DMS 273 treated with DMSO at 0.1 percent for 48 hours (cell line): ENCODE measurements at places on chromosomes 3 and 15.

DNA sequence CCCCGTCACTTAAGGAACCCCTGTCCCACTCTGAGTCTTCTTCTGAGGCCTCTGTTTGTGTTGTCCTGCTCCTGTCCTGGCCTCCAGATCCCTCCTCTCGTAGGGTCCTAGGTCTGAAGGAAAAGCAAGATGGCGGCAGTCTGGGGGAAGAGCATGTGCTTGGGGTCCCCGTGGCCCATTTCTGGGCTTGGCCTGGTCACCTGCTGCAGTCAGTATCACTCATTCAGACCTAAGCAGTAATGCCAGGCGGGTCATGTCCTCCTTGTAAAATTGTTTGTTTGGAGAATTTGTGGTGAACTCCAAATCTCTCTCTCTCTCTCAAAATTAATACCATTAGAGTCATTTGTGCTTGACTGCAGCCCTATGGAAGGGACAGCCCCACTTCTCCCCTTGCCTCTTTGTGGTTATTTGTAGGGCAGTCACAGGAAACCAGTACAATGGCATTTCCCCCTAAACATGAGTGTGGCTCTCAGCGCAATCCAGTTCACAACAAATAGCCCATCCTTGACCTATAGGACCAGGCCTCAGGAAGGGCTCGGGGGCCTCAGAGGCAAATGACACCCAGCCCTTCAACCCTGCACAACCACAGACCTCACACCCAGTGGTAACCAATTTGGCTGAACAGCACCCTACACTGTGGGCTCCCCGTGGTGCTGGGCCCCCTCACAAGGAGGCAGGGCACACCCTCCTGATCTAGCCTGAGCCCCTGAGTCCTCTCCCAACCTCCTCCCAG, 173.5 kb downstream of the OR4M2 start:
- no peak for DNase-seq

DNA sequence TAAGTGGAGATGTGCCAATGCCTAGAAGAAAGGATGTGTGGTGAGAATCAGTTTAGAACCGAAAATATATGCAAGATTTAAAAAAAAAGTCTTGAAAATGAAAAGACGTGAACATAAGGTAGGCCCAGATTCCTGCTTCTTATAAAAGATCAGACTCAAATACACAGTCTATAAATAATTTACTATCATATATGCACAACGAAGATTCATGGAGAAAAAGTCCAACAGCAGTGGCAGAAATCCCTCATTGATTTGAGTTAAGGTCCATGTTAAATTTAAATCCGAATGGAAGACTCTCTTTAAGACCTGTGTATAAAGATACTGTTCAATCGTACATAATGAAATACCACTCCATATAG, 227.2 kb downstream of the OCA2 start:
- DNase-seq, result no peak

GRCh38 chr3:11350374-11350773, 78.2 kb downstream of the ATG7 start:
- DNase-seq, result no peak

- DNase-seq, result no peak
Measured at GRCh38 chr3:73954506-73954905, 329.8 kb upstream of the PDZRN3 start.

DNA sequence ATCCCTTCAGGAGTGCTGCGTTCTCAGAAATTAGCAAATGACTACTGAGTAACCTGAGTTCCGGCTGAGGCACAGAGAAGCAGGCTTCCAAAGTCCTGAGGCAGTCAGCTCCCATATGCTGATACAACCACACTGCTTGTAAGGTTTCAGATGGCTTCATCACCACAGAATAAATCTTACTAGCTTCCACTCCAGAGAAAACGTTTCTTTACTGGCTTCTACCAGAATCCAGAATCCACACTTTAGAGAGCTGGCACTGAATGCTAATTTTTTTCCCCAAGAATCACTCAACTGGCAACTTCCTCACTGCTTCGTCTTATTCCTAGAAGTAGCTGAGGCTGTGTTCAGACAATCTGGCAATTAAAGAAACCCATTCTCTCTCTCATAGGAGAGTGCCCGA, 21.4 kb downstream of the TAMM41 start:
- DNase-seq, result no peak

GRCh38 chr3:89368846-89369245, 261.4 kb downstream of the EPHA3 start:
- DNase-seq, result no peak

DNA sequence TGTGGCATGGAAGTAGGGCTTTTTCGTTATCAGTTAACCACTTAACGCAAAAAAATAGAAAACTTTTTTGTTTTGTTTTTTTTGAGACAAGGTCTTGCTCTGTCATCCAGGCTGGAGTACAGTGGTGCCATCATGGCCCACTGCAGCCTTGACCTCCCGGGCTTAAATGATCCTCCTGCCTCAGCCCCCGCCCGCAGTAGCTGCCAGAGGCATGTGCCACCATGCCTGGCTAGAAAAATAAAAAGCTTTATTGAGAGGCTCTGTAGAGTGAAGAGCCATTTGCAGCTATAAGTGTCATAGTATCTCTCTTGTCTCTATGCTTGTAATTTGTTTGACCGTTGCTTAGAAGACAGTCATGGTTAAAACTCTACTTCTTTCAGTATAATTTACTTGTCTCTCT, 13.5 kb downstream of the PPP4R2 start:
- DNase-seq, result no peak

DNA sequence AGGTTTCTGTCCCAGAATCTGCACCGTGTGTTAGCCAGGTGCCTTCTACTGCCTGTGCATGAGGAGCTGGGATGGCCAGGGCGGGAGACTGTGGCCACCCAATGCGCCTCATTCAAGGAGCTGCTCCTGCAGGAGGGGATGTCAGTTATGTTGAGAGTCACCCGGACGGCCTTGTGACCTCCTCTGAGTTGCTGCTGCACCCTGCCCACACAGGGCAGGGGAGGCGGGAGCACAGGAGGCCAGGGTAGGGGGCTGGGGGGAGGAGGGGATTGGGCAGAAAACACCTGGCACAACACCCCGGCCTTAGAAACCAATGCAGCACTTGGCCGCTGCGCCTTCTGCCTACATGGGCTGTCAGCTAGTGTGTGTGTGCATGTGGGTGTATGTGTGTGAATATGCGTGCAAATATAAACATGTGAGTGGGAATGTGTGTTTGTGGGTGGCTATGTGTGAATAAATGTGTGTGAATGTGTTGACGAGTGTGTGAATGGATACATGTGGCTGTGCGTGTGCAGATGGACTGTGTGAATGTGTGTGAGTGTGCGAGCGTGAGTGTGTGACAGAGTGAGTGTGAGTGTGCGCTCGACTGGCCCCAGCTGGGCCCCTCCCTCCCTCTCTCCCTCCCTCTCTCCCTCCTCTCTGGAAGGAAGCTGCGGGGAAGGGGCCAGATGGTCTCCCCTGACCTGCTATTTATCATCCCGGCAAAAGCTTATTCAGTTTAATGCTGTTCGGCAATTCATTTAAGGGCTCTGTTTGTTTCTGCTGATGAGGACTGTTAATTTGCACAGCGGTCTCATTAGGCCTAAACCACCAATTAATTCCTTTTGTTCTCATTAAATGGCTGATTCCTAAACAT, 106.9 kb downstream of the TLE3 start:
- no peak for DNase-seq
